ENCODE measurements at places on chromosomes 2 and 18.

DNA sequence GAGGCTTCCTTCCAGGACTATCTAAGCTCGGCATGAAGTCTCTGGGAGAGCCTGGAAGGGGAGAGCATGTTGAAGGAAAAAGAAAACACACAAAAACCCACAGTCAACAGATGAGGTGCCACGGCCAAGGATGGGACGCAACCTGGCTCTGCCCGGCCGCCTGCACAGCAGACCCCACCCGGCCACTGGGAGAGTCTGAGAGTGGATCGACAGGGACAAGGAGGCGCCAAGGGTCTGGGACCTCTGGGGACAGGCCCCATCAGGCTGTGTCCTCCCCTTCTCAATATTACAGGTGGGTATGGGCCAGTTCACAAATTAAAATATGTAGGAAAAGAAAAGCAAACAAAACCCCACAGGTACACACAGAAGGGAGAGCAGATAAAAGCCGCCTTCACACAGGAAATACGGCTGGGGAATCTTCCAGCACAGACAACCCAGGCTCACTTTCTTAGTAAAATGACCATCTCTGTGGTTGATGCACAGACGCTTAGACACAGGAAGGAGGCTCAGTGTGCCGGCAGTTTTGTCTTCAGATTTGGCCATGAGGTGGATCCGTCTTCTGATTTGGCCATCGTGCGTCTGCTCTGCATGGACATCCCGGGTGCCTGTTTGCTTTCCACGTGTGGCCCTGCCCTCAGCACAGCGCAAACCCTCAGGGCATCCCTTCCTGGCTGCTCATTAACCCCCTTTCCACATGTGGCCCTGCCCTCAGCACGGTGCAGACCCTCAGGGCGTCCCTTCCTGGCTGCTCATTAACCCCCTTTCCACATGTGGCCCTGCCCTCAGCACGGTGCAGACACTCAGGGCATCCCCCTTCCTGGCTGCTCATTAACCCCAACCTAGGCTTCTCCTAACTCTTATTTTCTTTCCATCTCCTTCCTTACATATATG, 138.4 kb downstream of the EIPR1 start:
- no peak for DNase-seq

DNA sequence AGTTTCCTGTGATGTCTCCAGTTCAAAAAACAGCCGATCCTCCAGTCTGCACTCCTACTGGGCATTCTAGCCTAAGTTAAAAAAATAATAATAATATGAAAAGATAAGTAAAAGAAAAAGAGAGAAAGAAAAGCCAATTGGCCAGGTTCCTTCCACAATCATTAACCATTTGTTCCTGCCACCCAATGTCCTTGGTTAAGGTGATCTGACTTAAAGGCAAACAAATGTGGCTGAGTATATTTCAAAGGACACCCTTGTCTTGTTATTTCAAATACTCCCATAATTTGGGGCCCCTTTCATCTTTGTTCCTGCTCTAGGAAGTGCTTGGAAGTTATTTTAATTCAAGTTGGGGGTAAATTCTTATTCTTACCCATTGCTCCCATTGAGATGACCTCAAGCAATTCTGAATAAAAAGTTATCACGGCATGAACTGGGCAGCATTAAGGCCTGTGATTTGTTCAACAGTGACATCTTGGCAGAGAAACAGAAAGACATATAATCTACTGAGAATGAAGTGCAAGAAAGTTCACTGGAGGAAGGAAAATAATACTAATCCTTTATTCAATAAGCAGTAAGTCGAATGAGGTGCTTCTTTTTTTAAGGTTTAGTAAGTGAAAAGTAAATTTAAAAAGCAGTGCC, 1054.5 kb upstream of the FANCL start:
- DNase-seq: no peak

GRCh38 chr2:118974103-118974993, 32.4 kb downstream of the MARCO start:
- no peak for DNase-seq

DNA sequence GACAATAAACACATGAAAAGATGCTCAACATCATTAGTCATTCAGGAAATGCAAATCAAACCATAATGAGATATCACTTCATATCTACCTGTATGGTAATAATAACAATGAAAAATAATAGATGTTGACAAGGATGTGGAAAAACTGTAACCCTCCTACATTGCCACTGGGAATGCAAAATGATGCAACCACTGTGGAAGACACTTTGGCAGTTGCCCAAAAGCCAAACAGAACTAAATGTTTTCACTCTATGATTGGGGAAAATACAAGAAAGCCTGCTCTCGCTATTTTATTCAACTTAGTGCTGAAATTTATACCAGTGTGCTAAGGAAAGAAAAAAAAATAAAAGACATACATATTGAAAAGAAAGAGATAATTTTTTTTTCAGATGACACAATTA, 934.5 kb downstream of the CNTNAP5 start:
- no peak for DNase-seq

DNA sequence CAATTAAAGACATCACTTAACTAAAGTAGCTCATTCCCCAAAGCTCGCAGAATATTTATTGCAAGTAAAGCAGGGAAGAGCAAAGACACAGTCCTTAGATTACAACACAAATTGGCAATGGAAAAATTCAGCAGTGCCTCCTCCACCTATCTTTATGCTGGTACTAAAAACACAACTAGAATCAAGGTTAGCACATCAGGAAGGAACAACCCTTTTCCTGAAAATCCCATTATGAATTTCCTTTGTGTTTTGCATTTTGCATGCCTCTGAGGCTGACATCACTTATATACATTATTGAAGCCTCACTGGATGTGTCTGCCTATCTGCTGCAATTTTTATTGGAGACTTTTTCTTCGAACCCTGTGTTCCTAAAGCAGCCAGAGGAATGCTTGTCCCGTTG, 193.8 kb upstream of the STK17B start:
- no peak for DNase-seq

DNA sequence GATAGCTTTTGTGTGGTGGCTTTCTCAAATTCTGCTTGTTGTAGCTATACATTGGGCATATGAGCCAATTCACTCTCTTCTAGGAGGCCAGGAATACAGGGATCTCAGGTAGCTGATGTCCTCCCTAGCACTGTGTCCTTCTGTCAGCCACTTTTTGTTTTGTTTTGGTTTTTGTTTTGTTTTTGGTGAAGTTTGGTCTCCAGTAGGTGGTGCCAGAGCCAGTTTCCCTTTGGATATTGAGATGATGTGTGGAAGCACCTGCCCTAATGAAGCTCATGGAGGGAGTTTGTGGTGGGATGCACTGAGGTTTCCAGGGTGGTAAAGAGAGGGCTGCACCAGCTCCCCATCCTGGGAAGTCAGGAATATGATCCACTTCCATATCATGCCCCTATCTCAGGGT, 100.5 kb upstream of the VWC2L start:
- DNase-seq: no peak

GRCh38 chr2:102061962-102062795, 70.4 kb downstream of the IL1R2 start:
- no peak for DNase-seq

DNA sequence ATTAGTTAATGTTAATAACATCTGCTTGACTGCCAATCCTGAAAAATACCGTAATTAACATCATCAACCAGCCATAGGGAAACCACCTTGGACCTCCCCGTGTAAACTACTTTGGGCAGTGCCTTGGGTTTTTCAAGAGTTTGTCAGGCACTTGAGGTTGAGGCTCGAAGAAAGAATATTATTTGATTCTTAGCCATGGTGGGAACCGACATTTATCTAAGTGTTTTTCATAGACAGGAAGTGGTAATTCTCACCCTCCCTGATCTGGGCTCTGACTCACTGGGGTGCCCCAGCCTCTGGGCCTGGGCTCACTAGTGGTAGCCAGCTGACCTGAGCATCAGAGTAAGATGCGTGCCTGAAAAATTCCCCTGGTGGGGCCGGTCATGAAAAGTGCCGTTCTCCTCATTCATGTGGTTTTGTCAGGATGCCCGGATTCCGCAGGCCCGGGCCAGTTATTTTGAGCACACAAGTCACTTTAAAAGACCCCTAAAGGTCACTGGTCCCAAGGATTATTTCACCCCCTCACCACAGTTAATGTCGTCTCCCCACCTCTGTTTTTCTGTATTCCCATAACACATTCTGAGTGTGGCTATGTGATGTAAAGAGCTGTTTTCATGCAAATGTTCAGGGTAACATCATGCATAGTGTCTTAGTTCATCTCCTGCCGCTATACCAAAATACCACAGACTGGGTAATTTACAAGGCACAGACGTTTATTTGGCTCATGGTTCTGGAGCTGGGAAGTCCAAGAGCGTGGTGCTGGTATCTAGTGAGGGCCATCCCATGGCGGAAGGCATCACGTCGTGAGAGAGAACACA, 21.6 kb upstream of the SPATA3 start:
- no peak for DNase-seq

DNA sequence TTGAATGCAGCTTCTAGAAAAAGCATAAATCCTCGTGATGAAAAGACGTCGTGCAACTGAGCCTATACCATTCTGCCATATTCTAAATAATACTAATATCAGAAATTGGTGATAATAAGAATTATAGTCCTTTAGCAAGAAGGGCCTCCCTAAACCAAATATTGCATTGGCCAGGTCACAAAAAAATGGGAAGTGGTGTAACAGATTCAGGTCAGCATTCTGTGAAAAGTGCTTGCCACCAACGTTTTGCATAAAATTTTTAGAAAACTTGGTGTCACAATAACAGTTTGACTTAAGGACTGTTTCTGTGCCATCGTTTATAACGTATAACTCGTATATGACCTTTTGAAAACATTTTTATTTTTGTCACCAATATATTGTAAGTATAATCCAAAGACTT, 603.6 kb downstream of the CPS1 start:
- DNase-seq: no peak

GRCh38 chr2:168961450-168962229, 60.5 kb downstream of the G6PC2 start:
- DNase-seq: peak; percentile 46

DNA sequence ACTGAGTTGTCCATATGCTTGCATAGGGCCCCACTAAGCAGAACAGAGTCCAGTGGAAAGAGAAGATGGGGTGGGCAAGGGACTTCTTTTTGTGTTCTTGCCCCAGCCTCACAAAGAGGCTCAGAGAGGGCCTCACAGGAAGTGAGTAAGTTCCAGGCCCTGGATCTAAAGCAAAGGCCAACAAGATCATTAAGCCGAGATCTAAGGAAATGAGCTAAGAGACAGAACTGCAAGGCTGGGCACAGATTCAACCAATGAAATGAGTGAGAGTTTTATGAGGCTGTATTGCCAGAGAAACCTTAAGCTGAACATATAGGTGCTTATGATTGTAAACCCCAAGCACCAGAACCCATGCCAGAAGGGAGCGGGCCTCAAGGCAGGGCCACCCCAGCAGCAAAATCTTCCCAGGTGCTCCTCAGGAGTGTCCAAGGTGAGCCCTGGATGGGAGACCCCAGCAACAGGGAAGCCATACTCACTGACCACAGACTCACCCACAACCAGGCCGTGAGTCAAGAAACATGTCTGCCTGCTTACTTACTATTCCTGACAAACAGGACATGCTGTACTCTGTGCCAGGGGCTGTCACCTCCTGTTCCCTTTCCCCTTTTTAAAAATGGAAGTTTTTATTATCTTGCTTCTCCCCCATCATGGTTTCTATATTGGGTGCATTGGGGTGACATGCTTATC, 40.2 kb downstream of the SLC14A1 start:
- no peak for DNase-seq

DNA sequence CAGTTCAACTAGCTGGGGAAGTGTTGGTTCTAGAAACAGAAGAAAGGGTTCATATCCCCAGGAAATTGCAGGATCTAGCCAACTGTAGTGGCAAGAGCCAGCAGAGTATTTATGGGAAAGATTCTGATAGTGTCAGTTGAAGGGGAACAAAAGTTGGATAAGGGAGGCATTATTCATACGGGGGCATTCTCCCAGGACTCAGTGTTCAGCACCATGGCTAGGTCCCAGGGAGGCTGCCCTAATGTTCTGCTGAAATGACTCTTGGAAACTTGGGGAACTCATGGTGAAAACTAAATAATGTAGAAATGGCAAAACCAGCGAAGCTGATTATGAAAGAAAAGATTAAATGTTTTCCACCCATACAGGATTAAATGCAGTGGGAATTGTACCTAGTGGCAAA, 543.7 kb downstream of the TRIB2 start:
- no peak for DNase-seq

DNA sequence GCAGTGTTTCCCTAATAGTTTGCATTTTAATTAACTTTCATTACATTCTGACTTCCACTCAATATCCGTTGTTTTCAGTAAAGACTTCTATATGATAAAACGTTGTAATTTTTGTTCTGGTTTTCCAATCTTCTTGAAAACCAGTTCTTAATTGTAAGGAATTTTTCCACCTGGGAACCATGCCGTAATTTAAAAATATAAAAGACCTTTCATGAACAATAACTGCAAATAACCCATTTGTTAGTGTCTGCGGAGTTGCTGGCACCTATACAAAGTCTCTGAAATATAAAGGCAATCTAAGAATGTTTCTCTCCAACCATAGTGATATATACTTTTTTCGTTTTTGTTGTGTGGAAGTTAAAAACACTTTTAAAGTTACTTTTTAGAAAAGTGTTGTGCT, 7.7 kb upstream of the SATB2 start:
- DNase-seq: no peak

DNA sequence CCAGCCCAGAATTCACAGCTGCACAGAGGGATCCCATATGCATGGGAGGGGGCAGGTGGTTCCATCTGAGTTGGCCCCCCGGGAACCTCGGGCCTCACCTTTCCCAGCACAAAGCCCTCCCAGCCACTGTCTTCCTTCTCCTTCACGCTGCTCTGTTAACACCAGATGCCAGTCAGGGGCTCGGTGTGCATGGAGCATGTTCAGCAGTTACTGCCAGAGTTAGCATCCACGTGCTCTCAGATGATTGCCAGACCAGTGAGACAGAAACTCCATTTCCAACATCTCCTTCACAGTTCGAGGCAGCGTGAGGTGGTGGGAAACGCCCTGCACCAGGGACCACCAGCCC, 101.0 kb downstream of the PTGR3 start:
- DNase-seq: no peak

DNA sequence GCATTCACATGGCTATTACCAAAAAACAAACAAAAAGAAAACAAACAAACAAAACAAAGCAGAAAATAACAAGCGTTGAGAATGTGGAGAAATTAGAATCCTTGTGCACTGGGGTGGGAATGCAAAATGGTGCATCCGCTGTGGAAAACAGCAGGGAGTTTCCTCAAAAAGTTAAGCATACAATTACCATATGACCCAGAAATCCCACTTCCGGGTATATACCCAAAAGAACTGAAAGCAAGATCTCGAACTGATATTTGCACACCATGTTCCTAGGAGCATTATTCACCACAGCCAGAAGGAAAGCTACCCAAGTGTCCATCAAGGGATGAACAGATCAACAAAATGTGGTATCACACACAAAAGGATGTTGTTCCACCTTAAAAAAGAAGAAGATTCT, 17.9 kb upstream of the TEX51 start:
- no peak for DNase-seq

DNA sequence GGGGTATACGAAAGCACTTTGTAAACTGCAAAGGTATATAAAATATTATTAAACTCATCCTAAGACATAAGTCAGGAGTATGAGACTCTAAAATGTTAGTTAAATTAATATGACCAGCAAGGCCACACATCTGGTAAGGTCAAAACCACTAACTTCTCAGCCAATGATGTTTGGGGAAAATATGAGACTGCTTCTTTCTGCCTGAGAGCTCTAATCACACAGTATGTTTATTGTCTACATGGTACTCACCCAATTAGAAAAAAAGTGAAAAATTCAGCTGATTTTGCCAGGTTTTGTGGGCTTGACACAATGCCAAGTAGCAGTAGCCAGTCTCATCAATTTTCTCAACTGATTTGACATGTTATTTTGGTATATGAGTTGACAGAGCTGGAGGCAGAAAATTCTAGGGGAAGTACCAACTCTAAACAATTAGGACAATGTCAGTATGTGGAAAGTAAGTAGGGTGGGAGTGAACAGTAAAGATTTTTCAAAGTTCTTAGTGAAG, 87.3 kb downstream of the ALK start:
- no peak for DNase-seq
